ENCODE measurements at places on chromosomes 12 and 14. TPM values are rescaled to one million over a fixed set of nuclear protein-coding genes. Genes with fewer than 3 reads are reported as not detected.

SCYL2 gene
- total RNA-seq = 37.5 TPM

GPR84 gene
- total RNA-seq = not detected

LRP1-AS gene
- total RNA-seq = not detected

BEGAIN gene
- total RNA-seq = 3.8 TPM
